ENCODE measurements at places on chromosomes 7 and 10.

GRCh38 chr10:110006358-110007160 is 1.2 kb upstream of the ADD3 start:
- DNase-seq = peak; percentile 68

- DNase-seq = no peak
Measured at GRCh38 chr7:66187905-66188304, 17.2 kb upstream of the TPST1 start.

DNA sequence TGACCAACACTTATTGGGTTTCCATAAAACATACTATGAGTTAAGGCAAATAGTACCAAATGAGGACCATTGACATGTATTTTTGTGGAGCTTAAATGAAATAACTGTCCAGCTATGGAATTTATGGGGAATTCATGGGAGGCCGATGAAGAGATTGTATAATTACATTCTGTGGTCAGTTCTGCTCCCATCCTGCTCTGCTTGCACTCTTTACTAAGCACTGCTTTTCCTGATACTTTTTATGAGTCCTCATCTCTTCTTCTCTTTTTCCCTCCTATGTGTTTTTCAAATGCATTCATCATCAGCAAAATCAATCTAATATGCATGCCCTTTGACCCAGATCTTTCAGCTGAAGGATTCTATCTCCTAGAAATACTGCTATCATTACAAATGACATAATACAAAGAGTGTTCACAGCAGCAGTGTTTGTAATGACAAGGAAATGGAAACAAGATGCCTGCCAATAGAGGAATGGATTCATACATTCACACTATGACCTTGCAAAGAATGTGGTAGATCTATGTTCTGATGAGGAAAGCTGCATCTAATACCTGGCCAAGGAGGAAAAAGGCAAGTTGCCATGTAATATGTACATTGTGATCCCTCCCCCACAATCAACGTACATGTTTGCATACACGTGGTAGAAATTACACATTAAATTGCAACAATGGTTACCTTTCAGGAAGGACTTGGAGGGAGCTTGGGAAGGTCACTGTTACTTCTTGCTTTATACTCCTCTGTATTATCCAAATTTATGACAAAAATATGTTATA is 73.9 kb downstream of the PCGF5 start:
- DNase-seq = no peak

DNA sequence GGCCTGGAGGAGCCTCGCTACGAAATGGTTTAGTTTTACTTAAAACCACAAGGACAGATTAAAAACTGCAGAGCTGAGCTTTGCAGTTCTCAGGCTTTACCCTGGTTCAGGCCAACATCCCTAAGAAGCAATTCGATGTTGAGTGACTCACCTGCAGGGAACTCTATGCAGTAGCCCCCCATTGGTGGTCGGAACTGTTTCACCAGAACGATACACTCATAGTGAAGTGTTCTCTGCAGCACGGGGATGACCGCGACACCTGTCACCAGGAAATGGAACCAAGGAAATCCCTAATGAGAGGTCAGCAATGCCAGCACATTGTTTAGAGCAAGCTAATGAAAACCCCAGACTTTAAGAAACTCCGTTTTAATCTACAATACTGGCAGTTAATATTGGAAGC is 18.0 kb downstream of the NUDT5 start:
- no peak for DNase-seq

DNA sequence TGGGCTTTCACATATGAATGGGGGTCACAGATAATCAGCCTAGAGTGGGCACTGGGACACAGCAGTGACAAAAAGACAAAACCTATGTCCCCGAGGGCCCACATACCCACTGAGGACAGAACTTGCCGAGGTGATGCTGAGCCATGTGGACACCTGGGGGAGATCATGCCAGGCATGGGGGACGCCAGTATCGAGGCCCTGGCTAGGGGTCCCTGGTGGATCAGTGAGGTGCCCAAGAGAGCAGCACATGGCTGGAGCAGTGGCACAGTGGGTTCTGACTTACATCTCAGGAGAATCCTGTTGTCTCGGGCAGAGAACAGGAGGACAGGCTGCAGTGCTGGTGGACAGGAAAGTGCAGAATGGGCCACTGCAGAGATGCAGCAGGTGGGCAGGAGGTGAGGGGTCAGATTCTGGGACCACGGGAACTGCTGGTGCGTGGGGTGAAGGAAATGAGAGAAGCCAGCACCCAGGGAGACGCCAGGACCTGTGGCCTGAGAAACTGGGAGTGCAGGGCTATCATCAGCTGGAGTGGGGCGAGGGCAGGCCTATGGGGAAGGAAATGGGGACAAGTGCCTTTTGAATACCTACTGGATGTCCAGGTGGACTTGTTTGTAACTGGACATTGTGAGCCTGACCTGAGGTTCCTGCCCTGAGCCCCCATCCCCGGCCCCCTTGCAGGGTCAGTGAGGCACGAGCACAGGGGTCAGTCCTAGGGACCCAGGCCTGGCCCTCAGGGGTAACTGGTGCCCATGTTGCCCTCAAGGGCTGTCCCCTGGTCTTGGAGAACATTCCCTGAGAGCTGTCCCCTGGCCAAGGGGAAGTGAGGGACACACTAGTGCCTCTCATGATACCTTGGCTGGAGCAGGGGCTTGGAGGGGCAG is 91.2 kb upstream of the RET start:
- no peak for DNase-seq

DNA sequence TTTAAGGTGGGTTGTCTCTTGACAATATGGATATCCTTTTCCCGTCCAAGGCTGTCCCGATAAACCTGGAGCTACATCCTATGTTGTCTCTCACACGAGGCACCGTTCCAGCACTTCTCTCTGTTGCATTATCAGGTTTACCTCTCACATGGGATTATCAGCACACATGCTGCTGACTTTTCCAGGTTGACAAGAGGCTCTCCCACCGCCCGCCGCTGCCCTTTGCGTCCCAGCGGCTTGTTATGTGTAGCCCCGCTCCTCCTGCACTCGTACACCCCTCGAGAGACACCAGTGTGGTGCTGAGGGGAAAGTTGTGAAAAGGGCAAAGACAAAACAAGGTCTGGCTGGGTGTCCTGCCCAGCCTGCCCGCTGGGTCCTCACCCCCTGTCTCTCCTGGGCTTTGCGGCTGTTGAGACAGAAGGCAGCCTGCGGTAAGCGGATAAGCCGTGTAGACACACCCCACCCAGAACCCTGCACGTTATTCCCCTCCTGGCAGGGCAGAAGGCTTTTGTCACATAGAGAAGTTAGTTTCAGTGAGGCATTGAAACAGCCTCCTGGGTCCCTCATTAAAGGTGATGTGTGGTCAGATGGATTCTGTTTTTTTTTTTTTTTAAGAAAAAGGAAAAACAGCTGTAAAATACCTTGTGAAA is 38.7 kb downstream of the UBE3C start:
- no peak for DNase-seq

DNA sequence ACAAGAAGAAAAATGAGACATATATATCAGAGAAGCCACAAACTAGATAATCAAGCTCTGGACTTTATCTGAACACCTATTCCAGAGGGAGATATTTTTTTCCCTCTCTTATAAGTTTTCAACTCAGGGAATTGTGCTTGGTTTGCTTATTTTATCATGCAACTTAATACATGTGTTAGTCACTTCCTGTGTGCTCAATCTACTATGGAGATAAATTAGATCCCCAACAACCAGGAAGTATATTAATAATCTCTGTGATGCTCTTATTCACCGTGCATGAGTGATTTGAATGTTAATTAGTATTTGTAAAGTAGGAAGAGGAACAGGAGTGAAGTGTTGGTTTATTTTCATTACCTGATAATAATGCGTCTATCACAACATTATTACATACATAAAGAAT is 38.8 kb upstream of the ZNF365 start:
- DNase-seq = no peak

- DNase-seq = no peak
Measured at GRCh38 chr10:105925045-105925785, 1239.3 kb downstream of the SORCS1 start.

GRCh38 chr7:105990727-105991453 is 27.8 kb downstream of the CDHR3 start:
- peak; percentile 33 for DNase-seq

GRCh38 chr10:30562787-30563186 is 66.8 kb downstream of the LYZL2 start:
- DNase-seq = no peak

DNA sequence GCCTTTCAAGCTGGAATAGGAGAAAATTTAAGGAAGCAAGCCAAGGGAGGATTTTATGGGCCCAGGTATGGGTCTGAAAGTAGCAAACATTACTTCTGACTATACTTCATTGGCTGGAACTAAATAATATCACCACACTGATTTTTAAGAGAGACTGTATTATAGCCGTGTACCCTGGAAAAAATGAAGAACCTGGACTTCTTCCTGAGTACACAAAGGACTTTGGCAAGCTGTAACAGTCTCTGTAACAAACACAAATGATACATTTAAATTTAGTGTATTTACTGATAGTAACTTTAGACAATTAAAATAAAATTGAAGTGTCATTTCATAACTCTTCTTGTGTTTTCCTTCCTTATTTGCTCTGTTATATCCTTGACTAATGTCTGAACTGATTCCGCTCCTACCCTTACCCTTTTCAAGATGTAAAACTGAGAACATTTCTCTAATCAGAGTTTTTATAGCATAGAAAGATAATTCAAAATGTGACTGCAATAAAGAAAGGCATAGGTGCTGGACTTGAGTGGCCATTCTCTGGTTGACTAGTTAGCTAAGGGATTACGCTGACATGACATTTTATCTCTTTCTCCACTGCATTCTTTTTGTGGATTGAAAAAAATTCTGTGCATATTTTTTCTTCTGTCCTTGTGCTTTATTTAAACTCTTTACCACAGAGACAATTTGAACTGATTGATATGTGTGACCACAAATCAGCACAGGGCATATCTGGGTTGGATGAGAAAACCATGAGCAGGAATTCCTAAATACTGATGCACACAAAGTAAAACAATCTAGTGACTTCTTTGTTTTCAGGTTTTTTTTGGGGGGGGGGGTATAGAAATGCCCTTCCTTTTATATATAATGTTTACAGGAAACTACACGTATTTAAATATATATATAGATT is 349.7 kb downstream of the MDFIC start:
- DNase-seq = no peak

- DNase-seq = no peak
Measured at GRCh38 chr10:45515630-45516029, 141.6 kb downstream of the ALOX5 start.

GRCh38 chr7:12257582-12257981 is 46.5 kb downstream of the TMEM106B start:
- DNase-seq = no peak

Measured in putamen (tissue), 1 donor.